ENCODE measurements at places on chromosomes 2 and 18.

DNA sequence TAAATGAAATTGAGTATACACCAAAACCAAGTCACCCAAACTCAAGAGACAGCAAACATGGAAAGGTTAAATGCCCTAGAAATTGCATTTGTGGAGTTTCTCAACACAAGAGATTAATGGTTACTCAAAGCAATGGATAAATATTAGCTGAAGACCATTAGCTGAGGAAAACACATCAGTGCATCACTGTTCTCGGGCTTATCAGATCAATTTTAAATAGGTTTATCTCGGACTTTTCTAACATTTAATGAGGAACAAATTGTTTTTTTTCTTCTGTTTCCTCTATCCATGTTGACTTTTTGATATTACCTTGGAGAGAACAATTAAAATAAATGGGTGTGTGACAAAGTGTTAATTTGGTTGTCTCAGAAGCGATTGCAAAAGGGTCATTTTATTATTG lies 105.4 kb upstream of the PIK3C3 start:
- no peak for DNase-seq

- no peak for DNase-seq
These were observed 269.3 kb upstream of the EPC2 start for GRCh38 chr2:148375214-148375613.

DNA sequence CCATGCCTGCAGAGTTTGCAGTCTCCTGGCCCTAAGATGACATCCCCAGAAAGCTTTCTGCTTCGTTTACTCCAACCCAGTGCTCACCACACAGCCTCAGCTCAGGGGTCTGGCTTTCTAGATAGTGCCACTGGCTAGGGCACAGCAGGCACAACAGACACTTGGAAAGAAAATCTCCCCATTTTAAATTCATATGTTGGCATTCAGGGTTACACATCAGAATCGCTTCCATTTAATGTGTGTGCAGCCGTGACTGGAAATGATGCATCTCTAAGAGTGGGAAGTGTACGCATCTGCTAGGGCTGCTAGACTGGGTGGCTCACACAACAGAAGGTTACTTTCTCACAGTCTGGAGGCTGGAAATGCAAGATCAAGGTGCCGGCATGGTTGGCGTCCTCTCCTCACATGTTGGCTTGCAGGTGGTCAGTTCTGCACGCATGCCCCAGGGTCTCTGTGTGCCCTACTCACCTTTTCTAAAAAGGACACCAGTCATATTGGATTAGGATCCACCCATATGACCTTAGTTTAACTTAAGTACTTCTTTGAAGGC lies 329.4 kb upstream of the RAB12 start:
- no peak for DNase-seq

DNA sequence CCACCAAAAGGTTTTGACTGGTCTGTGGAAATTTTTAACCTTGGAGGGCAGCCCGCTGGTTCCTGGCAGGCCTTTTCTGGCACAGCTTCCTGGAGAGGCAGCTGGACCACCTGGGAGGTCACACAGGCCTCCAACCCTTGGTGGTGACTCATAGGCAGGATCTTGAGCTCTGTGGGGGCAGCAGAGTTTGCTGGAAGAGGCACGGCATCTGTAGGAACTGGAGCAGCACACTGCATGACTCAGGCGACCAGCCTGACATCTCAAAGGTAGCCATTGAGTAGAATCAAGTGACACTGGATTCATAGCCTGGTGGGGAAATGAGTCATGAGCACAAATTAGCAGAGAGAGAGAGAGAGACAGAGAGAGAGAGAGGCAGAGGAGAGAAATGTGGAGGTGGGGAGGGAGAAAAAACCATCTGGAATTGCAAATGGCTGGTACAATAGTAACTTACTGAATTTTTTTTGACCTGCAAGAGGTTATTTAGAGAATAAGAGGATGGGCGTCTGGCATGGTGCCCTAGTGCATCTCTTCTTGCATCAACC lies 57.4 kb downstream of the TRPM8 start:
- no peak for DNase-seq

- no peak for DNase-seq
These were observed 4.2 kb downstream of the HOXD11 start for GRCh38 chr2:176111309-176111663.

GRCh38 chr2:168568476-168569267 lies 112.6 kb downstream of the CERS6 start:
- DNase-seq, result no peak

- DNase-seq, result no peak
These were observed 4.5 kb upstream of the GKN1 start for GRCh38 chr2:68969736-68970490.

- DNase-seq, result no peak
These were observed 404.1 kb upstream of the ACVR2A start for GRCh38 chr2:147440734-147441133.

- DNase-seq, result no peak
These were observed 223.8 kb upstream of the SYT4 start for GRCh38 chr18:43501099-43501498.

- no peak for DNase-seq
These were observed 1526.7 kb downstream of the LRP1B start for GRCh38 chr2:140604096-140604495.

- no peak for DNase-seq
These were observed 382.0 kb downstream of the LNPK start for GRCh38 chr2:175620106-175620505.

GRCh38 chr2:46481198-46482193 lies 2.1 kb downstream of the TMEM247 start:
- DNase-seq, result no peak

- DNase-seq, result no peak
These were observed 98.1 kb downstream of the COL6A3 start for GRCh38 chr2:237315829-237316225.

- DNase-seq, result no peak
These were observed 145.6 kb downstream of the TDRD15 start for GRCh38 chr2:21269382-21269781.

DNA sequence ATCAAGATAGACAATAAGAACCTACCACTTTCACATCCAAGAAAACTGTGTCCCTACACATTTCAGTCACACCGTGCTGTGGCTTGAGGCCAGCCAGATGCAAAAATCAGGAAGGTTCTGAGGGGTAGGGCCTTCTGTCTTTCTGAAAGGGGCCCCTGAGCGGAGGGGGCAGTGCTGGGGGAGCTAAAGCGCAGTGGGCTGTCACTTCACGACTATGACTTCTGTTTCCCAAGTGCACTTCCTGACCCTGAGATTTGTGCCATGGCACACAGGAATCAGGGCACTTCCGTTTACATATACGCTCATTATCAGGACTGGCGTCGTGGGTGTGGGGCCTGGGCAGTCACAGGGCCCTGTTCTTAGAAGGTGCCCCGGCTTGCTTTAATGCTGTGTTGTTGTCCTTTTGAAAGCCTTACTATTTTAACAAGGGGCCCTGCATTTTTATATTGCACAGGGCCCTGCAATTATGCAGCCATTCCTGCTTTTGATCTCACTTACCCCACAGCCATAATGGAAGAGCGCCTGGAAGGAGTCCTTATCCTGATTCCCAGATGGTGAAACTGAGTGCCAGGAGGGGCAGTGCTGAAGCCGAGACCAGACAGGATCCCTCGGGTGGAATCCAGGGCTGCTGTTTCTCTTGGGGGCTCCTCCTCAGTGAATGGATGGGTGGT lies 620 bp downstream of the NGEF start:
- no peak for DNase-seq

GRCh38 chr18:2448565-2449151 lies 122.6 kb downstream of the METTL4 start:
- DNase-seq, result no peak

- DNase-seq, result no peak
These were observed 8.9 kb downstream of the EPC2 start for GRCh38 chr2:148653437-148653836.

DNA sequence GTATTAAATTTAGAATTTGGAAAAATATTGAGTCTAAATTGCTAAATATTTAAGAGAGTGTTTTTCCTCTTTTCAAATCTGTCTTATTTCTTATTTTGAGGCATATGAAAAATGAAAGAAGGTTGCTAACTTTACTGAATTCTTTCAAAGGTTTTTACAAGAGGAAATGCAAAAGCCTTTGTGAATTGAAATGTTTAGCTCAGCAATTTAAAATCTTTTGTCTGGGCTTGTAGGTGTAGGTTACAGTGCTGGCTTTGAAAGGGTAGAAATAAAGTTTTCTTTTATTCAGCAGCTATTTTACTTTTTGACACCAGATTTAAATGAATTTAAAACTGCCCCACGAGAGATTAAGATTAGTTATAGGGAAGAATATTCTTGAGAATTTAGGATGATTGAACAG lies 192.0 kb downstream of the CDH7 start:
- DNase-seq, result no peak

DNA sequence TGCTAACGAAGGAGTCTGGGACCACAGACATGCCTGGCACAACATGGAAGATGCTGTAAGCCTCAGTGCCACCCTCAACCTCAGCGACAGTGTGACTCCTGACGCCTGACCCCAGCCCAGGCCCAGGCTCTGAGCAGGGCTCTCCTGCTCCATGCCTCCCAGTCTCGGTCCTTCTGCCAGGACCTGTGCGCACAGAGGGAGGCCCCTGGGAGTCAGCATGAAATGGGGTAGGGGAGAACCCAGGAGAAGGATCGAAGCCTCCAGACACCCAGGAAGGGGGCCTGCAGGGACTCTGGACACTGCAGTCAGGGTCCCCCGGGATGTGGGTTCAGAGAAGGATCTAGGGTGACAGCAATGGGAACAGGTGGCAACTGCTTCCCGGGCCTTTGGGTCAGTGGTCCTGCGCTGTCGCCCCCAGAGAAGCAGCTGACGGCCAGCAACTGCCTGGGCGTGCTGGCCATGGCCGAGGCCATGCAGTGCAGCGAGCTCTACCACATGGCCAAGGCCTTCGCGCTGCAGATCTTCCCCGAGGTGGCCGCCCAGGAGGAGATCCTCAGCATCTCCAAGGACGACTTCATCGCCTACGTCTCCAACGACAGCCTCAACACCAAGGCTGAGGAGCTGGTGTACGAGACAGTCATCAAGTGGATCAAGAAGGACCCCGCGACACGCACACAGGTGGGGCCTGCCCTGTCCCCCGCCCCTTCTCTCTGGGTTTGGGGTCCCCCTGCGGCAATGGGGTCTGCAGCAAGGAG lies 233.9 kb downstream of the ATAD2B start:
- no peak for DNase-seq

DNA sequence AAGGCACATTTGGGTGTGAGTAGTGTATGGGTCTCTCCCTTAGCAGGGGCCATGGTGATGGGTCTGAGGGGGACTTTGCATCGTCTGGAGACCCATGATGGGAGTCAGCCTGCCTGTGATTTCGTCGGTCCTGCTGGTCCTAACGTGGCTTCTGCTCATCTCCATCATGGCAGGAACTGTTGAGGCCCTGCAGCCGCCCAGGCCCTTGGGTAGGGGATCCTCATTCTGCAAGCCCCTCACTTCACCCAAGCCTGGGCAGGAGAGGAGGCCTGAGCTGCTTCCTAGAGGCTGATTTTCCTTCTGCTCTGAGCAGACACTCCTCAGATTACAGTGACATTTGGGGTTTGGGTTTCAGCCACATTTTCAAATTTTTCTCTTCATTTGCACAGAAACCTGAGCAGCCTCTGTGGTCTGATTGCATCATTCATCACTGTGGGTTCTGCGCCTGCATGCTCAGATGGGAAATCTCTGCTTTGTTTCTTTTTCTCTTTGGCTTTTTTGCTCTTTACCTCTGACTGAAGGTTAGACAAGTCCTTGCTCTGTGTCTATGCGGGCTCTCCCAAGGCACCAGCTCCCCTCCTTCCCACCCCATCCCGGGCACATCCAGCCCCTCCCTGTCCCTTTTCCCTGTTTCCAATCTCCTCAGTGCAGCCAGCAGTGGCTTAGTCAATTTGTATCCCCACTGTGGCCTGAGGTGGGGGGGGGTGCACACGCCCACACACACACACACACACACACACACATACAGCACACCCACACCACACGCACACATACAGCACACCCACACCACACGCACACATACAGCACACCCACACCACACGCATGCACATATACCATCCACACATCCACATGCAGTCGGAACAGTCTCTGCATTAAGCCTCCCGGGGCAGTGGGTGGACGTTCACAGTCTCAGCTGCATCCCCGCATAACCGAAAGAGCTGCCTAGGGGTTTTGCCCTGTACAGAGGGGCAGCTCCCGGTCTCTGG lies 305.4 kb upstream of the HS6ST1 start:
- no peak for DNase-seq

- peak; percentile 89 for DNase-seq
These were observed 50.3 kb downstream of the ARL4C start for GRCh38 chr2:234446404-234447076.

- DNase-seq, result no peak
These were observed 304.6 kb upstream of the LYPD1 start for GRCh38 chr2:132974467-132975095.

- peak; percentile 81 for DNase-seq
These were observed 2.2 kb downstream of the ITM2C start for GRCh38 chr2:230866756-230867523.

DNA sequence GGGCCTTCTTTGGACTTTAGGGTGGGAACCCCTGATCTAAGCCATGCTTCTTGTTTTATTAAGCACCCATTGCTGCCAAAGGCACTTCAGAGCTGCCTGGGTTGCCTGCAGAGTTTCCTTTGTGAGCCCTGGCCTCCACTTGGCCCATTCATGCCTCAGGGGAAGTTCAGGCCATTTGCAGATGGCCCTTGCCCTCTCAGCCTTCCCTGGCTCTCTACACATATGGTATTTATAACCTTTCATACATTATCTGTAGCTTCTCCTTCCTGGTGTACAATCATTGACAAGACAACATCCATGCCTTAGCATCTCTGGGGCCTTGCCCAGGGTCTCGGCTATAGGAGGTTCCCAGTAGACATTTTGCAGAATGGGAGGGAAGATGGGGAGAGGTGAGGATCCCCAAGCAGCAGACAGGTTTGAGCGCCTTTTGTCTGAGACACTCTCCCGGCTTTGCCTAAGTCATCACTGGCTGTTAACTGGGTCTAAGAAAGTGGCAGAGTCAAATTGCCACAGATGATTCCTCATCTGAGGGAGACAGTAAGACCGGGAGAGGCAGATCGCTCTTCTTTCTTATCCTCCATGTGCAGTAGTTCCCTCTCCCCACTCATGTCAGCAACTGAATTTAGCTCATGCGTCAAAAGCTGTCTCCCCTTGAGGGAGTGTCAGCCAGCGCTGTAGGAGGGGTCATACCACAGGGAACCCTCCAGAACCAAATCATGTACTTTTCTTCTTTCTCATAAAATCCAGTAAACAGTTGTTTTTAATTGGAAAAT lies 2.7 kb downstream of the EHD3 start:
- DNase-seq, result no peak

GRCh38 chr18:58674863-58675472 lies 3.7 kb downstream of the MALT1 start:
- DNase-seq, result no peak

DNA sequence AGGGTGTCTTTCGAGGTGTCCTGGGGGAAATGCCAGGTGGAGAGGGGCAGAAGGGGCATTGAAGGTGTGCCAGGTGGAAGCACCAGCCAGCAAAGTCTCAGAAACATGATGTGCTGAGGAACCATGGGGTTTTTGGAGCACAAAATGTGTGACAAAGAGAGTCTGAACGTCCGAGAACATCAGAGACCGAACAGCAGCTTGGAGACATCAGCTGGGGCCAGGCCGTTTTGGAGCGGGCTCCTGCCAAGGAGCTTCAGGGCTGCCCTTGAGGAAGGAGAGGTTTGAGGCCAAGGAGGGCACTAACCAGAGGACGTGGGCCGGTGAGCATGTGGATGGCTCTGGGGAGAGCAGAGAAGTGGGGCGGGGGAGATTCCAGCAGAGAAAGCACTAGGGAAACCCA lies 5.3 kb upstream of the MBP start:
- no peak for DNase-seq

Measured in naive thymus-derived CD8-positive, alpha-beta T cell (primary cell).